ENCODE measurements at places on chromosomes 4 and X.

DNA sequence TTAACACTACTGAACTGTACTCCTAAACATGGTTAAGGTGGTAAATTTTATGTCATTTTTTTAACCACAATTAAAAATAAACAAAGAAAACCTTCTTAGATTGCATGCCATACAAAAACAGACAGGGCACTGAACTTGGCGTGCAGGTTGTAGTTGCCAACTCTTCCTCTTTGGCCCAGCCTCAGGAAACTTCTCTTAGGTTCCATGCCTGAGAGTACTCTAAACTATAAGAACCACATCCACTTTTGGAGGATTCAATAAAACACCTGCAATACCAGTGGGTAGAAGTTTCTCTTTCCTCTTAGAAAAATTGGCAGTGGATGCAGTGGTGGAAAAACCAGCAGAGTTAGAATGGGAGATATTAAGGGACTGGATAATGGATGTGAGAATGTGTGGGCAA lies 103.4 kb downstream of the LUZP4 start:
- DNase-seq: no peak

DNA sequence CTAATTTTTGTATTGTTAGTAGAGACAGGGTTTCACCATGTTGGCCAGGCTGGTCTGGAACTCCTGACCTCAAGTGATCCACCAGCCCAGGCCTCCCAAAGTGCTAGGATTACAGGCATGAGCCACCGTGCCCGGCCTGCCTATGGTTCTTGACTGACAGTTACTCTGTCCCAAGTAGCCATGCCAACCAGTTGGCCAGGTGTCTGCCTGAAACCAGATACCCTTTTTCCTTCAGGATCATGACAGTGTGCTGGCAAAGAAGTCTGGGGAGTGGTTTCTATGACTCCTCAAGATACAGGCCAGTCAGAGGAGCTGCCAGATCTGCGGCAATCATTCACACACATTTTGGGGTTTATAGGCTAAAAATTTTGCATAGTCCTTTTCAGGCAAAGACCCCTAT lies 1.7 kb upstream of the LAS1L start:
- no peak for DNase-seq

GRCh38 chr4:10773010-10773409 lies 88.4 kb upstream of the CLNK start:
- no peak for DNase-seq

DNA sequence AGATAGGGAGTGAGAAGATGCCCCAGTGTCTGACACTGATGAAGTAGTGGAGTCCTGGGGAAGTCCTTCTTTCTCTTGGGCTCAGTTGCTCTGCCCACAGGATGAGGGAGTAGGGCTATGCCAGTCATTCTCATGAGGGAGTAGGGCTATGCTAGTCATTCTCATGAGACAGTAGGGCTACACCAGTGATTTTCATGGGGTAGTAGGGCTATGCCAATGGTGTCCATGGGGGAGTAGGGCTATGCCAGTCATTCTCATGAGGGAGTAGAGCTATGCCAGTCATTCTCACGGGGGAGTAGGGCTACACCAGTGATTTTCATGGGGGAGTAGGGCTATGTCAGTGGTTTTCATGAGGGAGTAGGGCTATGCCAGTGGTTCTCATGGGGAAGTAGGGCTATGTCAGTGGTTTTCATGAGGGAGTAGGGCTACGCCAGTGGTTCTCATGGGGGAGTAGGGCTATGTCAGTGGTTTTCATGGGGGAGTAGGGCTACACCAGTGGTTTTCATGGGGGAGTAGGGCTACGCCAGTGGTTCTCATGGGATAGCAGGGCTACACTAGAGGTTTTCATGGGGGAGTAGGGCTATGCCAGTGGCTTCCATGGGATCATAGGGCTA lies 43.3 kb upstream of the SOD3 start:
- no peak for DNase-seq

- no peak for DNase-seq
Measured at GRCh38 chr4:102599886-102600285, 98.7 kb downstream of the NFKB1 start.

GRCh38 chrX:110450050-110450449 lies 91.4 kb downstream of the RTL9 start:
- peak; percentile 42 for DNase-seq

- no peak for DNase-seq
Measured at GRCh38 chr4:168759321-168759720, 250.7 kb downstream of the CBR4 start.

DNA sequence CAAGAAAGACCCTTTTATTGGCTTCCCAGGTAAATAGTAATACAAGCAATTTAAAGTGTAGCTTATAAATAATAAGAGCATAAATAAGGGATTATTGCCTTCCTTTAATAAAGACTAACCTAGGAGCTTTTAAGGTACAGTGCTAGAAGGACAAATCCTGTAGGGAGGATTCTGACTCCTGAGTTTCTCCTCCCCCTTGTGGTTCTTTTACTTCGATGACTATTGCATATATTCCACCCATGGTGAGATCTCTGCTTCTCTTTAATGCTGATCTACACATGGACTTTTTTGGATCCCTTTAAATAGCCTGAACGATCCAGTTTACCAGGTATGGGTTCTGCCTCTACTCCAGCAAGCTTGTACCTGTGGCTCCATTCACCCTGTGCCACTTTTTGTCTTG lies 2.5 kb downstream of the GALNT7 start:
- no peak for DNase-seq

DNA sequence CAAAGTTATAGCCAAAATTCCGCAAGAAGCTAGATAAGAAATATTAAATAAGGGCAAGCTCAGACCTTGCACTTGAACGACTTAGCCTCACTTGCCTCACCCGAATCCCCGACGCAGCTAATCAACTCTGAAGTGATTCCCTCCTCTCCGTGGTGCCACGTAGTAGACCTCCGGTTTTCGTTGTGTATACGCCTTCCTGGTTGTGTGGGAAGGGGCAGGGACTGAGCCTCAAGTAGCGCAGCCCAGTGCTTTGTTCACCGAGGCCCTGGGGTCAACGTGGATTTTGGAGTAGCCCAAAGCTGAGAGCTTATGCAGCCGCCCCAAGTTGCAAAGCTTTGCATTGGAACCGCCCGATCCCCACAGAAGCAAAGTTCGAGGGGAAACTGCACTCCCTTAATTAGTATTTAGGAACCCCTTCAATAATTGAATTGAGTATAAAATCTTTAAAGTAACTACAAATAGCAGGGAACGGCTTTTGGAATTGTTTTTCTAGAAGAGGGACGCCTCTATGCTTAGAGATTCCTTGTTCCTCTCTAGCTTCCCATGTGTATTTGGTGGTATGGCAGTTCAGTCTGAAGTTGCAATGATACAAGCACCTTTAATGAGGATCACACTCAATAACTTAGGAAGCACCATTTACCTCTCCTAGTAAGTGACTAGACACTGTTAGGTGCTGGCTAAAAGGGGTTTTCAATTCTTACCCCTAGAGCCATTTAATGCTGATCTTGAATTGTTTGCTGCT lies 55.7 kb downstream of the LINC00632 start:
- no peak for DNase-seq

- DNase-seq: no peak
Measured at GRCh38 chr4:3784454-3785291, 18.5 kb downstream of the ADRA2C start.

DNA sequence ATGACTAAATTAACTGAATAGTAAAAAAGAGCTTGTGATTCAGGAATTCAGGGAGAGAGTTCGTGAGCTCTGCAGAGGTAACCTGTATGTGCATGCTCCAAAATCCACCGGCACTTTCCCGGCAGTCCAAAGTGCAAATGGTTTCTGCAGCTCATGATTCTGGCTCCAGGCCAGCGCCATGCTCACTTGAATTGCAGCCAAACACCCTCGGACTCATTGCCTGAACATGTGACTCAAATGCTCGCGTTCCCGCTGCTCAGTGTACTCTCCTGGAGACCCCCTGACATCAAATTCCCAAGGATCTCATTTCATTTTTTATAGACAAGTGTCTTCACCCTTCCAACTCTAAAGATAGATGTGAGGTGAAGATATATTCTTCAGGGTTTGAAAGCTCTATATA lies 44.1 kb upstream of the SH3RF1 start:
- no peak for DNase-seq

DNA sequence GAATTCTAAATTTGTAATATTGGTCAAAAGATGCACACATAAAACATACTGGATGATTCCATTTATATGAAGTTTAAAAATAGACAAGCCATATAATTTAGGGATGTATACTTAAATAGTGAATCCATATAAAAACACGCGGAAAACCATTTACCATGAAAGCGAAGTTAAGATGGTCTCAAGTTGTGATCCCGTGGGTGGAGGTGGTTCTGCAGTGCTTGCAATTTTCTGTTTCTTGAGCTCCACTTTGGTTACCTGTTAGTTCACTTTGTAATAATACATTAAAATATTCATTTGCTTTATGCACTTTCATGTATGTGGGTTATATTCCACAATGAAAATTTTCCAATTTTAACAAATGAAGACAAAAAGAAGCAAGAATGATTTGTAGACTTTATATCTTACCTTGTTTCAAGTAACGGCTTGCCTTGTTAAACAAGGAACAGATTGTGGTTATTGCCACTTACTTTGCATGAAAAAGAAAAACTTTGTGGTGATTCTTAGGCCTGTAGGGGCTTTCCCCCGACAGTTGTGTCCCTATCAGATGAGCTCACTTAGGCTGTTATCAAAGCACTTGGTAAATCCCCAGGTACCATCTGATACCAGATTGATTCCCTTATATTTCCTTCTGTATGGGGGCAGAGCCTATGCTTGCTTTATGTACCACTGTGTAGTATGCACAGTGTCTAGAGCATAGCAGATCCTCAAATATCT lies 12.2 kb downstream of the UCP1 start:
- peak; percentile 4 for DNase-seq

DNA sequence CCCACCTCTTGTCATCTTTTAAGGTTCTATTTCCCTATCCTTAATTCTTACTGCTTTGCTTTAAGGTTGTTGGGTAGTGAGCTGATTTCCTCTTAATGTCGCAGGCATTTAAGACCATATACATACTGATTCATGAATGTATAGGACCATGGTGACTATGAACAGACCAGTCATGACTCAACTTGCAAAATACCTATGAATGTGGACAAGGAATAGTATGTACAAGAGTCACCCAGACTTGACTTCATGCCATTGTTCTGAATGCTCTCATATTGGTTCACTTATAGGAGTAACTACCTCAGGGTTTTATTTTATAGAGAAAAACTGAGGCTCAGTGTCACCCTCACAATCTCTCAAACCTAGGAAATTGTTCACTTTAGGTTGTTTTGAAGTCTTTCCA lies 44.3 kb downstream of the CCNG2 start:
- DNase-seq: no peak

DNA sequence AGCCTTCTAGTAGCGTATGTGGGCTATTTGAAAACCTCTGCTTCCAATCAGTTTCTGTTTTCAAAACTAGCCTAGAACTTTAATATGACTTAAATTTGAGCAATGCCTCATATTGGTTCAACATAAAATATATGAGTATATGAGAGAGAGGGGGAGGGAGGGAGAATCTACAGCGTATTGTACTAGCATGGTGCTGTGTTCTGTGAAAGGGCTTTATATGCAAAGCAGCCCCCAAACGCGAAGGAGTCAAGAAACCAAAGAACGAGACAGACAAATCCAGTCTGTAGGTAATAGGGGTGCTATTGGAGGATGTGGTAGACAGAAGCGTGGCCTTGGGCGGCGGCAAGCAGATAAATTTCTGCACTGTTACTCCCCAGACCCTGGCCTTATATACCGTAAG lies 784 bp upstream of the ANXA5 start:
- DNase-seq: no peak

GRCh38 chr4:76373919-76374552 lies 46.9 kb downstream of the CCDC158 start:
- no peak for DNase-seq

DNA sequence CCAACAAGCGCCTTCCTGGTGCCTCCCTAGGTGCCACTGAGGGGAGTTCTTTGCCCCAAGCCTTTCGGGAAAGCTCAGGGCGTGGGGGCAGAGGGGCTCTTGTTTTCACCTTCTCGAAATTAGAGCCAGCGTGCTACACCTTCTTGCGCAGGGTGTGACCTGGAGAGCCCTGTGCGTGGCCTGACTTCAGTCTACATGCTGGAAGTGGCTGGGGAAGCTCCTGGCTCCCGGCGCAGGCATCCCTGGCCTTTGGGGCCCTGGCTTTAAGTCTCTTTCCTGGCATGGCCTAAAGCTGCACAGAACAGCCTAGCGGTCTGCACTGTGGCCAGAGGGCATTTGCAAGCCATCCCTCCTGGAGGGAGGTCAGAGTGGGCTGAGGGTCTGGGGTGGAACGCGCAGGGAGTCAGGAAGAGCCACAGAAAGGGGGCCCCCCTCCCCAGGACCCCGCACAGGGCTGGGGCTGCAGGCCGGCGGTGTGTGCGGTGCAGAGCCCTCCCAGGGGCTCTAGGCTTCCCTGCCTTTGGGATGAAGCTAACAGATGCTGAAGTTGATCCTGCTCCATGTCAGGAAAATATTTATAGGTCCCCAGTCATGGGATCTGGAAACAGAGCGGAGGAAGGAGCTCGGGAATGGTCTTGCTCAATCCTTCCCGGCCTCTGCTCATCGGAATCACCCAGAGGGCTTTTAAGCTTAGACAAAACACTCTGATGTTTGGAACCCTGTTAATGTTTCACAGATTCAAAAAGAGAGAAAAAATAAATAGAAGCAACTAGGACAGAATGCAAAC lies 781 bp upstream of the SPON2 start:
- DNase-seq: no peak

DNA sequence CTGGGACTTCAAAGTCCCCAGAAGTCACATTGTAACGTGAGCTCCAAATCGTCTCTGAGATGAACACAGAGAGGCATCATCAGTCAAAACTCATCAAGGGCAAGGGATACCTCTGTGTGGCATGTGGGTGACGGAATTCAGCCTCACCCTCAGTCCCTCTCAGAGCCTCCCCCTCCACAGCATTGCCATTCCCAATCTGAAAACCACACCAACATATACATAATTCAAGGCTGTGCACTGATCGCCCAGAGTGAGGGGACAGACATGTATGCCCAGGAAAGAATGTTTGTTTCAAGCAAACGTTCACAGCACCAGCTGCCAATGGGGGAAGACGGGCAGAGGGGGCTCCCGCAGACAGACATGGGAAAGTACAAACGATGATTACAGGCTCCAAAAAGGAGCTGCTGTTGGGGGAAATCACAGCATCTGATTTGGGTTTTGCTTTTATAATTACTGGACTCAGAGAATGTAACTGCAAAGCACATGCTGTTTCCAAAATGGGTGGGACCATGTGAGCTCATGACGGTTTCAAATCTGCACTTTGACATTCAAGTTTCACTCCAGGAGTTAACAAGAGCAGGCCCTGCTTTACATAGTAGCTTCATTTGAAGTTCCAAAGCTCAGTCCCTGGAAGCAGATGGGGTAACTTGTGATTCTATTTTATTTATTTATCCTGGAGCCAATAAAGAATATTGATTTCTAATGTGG lies 88.3 kb downstream of the CLCN4 start:
- DNase-seq: no peak

All from CD4-positive, alpha-beta T cell treated with Interleukin-6 at 100 ng/mL for 8 hours (primary cell).